Pancreas (tissue), 10 donors: ENCODE measurements at places on chromosomes 1 and 21. TPM values are rescaled to one million over a fixed set of nuclear protein-coding genes. Genes with fewer than 3 reads are reported as not detected.

DNA sequence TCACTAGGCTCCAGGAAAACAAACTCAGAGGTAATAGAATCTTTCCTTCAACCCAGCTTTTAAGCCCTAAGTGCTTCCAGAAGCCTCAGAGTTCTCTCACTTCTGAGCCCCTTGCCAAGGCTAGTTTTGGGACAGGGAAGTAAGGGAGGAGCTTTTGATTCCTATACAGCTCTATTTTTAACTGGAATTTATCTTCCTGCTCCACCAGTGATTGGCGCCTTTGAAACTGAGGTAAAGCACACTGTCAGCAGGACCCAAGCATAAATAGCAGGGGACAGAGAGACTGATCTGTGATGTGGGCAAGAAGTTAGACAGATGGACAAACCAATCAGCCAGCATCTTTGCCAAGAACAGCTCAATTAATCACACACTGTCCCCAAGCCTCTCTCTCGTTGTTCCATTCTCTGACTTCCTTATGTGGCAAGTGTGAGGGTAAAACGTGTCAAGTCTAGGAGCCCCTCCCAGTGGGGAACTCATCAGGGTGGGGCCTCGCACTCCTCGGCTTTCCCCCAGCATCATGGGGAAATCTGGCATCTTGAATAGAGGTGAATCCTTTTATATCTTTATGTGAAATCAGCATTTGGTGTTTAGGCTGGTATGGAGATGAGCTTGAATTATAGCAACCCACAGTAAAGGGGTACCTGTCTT is 40.2 kb upstream of the MPZL1 start:
- H3K36me3 ChIP-seq = no peaks in the 10 kb centered on the region
- H3K4me3 ChIP-seq = no peak overlapping the region
- H3K27ac ChIP-seq = no peak overlapping the region
- no peaks in the 10 kb centered on the region for H3K27me3 ChIP-seq

- H3K36me3 ChIP-seq = no peaks in the 10 kb centered on the region
- H3K4me1 ChIP-seq = no peaks in the 10 kb centered on the region
- H3K27ac ChIP-seq = no peak overlapping the region
These were observed 256.3 kb upstream of the ADGRL4 start for GRCh38 chr1:79262745-79263258.

- H3K27me3 ChIP-seq = no peaks in the 10 kb centered on the region
- peaks cover 24% of the 10 kb centered on the region for H3K4me1 ChIP-seq
- H3K36me3 ChIP-seq = no peaks in the 10 kb centered on the region
- peak overlapping the region; percentile 83 for H3K4me3 ChIP-seq
- H3K27ac ChIP-seq = peak overlapping the region; percentile 86
- DNase-seq = peak; percentile 74
These were observed 834 bp upstream of the ELF3 start for GRCh38 chr1:202009326-202010179.

GRCh38 chr1:85280636-85281035 is 4.2 kb upstream of the BCL10 start:
- H3K27ac ChIP-seq = no peak overlapping the region
- no peak for DNase-seq
- no peaks in the 10 kb centered on the region for H3K4me1 ChIP-seq
- no peaks in the 10 kb centered on the region for H3K36me3 ChIP-seq

DNA sequence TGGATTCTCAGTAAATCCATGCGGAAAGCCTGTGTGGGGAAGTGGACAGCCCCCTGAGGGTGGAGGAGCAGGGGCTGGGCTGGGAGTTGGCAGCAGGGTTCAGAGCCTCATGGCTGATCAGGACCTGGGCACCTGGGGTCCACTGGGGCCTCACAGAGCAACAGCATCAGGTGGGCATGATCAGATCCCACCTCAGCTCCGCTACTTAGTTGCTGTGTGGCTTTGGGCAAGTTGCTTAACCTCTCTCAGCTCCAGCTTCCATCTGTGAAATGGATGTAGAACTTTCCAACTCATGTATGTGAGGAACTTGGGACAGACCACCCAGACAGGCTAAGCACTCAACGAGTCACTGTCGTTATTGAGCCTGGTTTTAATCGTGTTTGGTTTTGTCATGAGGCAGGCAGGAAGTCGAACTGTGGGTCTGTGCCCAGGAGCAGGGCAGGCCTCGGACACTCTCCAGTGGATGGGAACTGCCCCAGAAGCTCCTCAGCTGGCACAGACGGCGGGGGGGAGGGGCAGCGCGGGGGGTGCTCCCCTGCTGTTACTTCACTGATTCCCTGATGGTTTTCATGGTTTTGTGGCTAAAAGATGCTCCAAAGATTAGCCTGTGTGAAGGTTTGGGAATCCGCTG is 155.8 kb upstream of the TMEM51 start:
- H3K27me3 ChIP-seq = no peaks in the 10 kb centered on the region
- no peak for DNase-seq
- no peak overlapping the region for H3K4me3 ChIP-seq
- H3K4me1 ChIP-seq = no peaks in the 10 kb centered on the region
- H3K27ac ChIP-seq = no peak overlapping the region

Gene C1orf52
- 12.8 TPM for total RNA-seq

GRCh38 chr1:40861224-40862003 is 749 bp downstream of the CITED4 start:
- no peaks in the 10 kb centered on the region for H3K27me3 ChIP-seq
- H3K36me3 ChIP-seq = no peaks in the 10 kb centered on the region
- peaks cover 1% of the 10 kb centered on the region for H3K4me1 ChIP-seq
- DNase-seq = peak; percentile 39
- H3K27ac ChIP-seq = peak overlapping the region; percentile 82

Gene OR2T2
- not detected for total RNA-seq

GRCh38 chr1:211882381-211883004 is 51.9 kb upstream of the LPGAT1 start:
- H3K4me3 ChIP-seq = no peak overlapping the region
- H3K27ac ChIP-seq = no peak overlapping the region
- H3K4me1 ChIP-seq = no peaks in the 10 kb centered on the region
- DNase-seq = no peak

DNA sequence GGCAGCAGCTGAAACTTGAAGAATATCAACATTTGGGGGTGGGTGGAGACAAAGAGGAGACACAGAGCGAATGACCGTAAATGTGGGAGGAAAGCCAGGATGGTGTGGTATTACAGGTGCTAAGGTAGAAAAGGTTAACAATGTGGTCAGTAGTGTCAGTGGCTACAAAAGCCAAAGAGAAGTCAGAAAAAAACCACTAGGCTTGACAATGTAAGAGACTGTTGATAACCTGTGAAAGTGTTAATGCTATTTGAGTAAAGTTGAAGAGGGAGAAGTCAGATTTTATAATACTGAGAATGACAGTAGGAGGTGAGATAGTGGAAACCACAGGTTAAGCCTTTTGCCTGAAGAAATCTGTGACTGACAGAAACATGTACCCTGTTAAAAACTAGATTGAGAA is 120.8 kb downstream of the CLEC20A start:
- no peak for DNase-seq
- H3K27me3 ChIP-seq = no peaks in the 10 kb centered on the region
- no peak overlapping the region for H3K4me3 ChIP-seq
- H3K4me1 ChIP-seq = no peaks in the 10 kb centered on the region
- no peak overlapping the region for H3K27ac ChIP-seq

- H3K27ac ChIP-seq = no peak overlapping the region
- H3K27me3 ChIP-seq = no peaks in the 10 kb centered on the region
These were observed 396.6 kb downstream of the BRINP2 start for GRCh38 chr1:177567393-177567792.

GRCh38 chr1:217136895-217137205 is 413.6 kb upstream of the ESRRG start:
- peak overlapping the region; percentile 67 for H3K27ac ChIP-seq
- no peak overlapping the region for H3K4me3 ChIP-seq
- no peaks in the 10 kb centered on the region for H3K4me1 ChIP-seq
- H3K27me3 ChIP-seq = peaks cover 3% of the 10 kb centered on the region
- H3K36me3 ChIP-seq = no peaks in the 10 kb centered on the region

Gene TXLNA
- total RNA-seq = 20.0 TPM

Gene LAMTOR5
- 54.4 TPM for total RNA-seq

GRCh38 chr1:25617625-25618432 is 1.2 kb downstream of the MAN1C1 start:
- H3K4me1 ChIP-seq = no peaks in the 10 kb centered on the region
- H3K27ac ChIP-seq = no peak overlapping the region
- H3K4me3 ChIP-seq = peak overlapping the region; percentile 72
- H3K36me3 ChIP-seq = no peaks in the 10 kb centered on the region
- DNase-seq = no peak
- no peaks in the 10 kb centered on the region for H3K27me3 ChIP-seq

Gene OPRD1
- total RNA-seq = 0.19 TPM

Gene HSD11B1
- 0.51 TPM for total RNA-seq

Gene CD244
- 0.79 TPM for total RNA-seq

Gene IL6R
- 10.6 TPM for total RNA-seq

Gene SMCP
- total RNA-seq = not detected

GRCh38 chr1:230922620-230923019 is 54.3 kb upstream of the C1orf198 start:
- no peak overlapping the region for H3K27ac ChIP-seq
- no peak for DNase-seq
- no peaks in the 10 kb centered on the region for H3K36me3 ChIP-seq
- no peak overlapping the region for H3K4me3 ChIP-seq
- no peaks in the 10 kb centered on the region for H3K4me1 ChIP-seq

Gene KCNK1
- total RNA-seq = 5.5 TPM

DNA sequence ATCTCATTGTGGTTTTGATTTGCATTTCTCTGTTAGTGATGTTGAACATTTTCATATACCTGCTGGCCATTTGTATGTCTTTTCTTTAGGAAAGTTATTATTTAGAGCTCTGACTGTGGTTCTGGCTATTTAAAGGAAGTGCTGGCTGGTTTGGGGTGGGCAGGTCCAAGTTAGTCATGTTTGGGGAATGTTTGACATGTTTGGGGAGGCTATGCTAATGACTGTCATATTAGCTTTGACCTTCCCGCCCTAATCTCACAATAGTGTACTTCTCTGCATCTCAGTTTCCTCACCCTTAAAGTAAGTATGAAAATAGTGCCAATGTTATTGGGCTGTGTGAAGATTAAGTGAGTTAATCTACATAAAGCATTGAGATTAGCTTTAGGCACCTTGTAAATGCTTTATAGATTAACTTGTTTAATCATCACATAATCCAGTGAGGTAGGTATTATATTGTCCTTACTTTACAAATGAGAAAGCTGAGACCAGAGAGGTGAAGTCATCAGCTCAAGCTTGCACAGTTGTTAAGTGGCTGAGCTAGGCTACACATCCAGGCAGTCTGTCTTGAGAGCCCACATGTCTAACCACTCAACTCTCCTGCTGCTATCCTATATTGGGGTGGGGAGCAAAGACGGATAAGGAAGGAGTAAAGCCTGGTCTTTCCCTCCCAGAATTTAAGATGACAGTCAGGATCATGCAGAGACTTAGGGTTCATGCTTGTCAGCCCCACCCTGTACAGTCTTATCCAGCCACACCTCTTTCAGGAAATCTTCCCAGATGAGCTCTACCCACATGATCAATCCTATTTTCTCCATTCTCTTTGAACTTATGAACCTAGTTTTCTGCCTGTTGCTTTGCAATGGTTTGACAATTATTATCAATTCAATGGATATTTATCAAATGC is 22.8 kb upstream of the CRNN start:
- H3K27ac ChIP-seq = no peak overlapping the region
- H3K27me3 ChIP-seq = no peaks in the 10 kb centered on the region
- no peak overlapping the region for H3K4me3 ChIP-seq
- no peaks in the 10 kb centered on the region for H3K4me1 ChIP-seq
- no peak for DNase-seq

Gene RIIAD1
- 0.69 TPM for total RNA-seq

DNA sequence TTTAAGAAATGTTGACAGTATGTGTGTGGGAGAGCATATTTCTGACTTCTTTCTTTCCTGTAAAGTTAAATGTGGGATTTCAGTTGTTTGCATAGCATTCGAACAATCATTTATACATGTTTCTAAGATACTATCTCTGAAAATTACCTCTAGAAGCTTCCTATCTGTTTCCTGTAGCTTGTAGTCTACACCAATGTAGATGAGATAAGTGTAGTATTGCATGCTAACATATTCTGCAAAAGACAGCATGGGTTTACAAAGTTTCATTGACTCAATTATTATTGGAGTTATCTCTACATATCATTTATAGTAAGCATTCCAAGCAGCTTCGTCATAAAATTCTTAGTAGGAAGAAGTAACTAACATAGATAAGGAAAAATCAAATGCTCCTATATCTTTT is 98.9 kb upstream of the DPYD start:
- no peak for DNase-seq
- no peaks in the 10 kb centered on the region for H3K27me3 ChIP-seq
- no peaks in the 10 kb centered on the region for H3K4me1 ChIP-seq
- H3K36me3 ChIP-seq = no peaks in the 10 kb centered on the region
- no peak overlapping the region for H3K4me3 ChIP-seq
- no peak overlapping the region for H3K27ac ChIP-seq

DNA sequence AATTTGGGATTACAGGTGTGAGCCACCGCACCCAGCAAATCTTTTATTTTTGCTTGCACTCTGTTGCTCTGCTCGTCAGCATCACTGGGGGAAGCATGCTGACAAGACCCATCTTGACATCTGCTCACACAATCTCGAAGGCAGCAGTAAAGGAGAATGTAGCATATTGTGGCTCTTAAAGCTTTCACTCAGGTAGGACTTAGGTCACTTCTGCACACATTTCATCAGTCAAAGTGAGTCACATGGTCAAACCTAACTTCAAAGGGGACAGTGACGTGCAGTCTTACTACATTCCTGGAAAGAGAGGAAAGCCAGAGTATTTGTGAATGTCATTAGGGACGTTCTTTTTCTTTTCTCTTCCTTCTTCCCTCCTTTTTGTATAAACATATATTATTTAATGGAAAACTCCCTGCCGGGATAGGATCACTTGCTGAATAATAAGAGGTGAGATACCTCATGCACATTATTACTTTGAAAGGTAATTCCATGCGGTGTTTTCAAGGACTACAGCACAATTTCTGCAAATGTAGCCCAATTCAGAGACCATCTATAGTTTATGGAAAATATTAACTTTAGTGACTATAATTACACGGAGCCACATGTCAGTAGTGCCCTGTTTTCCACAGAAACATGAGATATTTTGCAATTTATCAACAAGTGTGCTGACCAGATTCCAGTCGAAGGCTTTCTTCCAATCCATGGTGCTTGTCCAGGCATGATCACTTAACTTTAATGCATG is 19.3 kb upstream of the ACBD6 start:
- DNase-seq = no peak
- peak overlapping the region; percentile 20 for H3K27ac ChIP-seq
- no peaks in the 10 kb centered on the region for H3K36me3 ChIP-seq
- H3K27me3 ChIP-seq = no peaks in the 10 kb centered on the region
- H3K4me3 ChIP-seq = no peak overlapping the region
- peaks cover 16% of the 10 kb centered on the region for H3K4me1 ChIP-seq

DNA sequence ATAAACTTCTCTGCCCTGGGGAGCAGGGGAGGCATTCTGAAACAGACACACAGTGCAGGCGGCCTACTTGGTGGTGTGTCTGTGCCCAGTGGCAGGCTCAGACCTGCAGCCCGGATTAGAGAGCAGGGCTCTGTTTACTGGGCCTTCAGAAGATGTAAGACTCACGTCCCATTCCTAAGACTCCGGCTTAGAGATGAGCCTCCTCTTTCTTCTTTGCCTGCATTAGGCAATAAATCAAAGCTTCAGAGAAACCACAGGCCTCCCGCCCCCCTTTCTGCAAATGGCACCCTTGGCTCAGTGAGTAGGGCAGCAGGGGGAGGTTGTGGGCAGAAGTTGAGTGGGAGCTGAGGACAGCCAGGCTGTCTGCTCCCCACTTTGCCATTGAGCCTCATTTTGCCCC is 35.8 kb downstream of the LGR6 start:
- no peaks in the 10 kb centered on the region for H3K27me3 ChIP-seq
- no peak overlapping the region for H3K27ac ChIP-seq
- H3K4me1 ChIP-seq = no peaks in the 10 kb centered on the region
- no peaks in the 10 kb centered on the region for H3K36me3 ChIP-seq
- no peak for DNase-seq
- H3K4me3 ChIP-seq = no peak overlapping the region

Gene INTS3
- total RNA-seq = 13.5 TPM
